ENCODE measurements at places on chromosomes 6 and 20.

GRCh38 chr6:19554356-19555225 lies 282.6 kb upstream of the ID4 start:
- DNase-seq: no peak

DNA sequence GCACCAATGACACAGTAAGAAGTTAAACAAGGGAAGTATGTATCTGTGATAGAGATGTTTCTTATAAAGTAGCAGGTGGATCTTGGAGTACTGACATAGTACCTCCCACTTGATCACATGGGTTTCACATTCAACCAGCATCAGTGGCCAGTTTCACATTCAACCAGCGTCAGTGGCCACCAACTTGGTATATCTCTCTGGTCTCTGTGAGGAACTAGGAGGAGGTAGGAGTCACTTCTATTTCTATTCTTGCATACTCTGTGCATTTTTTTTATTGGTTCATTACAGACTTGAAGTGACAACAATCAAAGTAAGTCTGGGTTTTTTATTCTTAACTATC lies 200.3 kb upstream of the SIM1 start:
- no peak for DNase-seq

DNA sequence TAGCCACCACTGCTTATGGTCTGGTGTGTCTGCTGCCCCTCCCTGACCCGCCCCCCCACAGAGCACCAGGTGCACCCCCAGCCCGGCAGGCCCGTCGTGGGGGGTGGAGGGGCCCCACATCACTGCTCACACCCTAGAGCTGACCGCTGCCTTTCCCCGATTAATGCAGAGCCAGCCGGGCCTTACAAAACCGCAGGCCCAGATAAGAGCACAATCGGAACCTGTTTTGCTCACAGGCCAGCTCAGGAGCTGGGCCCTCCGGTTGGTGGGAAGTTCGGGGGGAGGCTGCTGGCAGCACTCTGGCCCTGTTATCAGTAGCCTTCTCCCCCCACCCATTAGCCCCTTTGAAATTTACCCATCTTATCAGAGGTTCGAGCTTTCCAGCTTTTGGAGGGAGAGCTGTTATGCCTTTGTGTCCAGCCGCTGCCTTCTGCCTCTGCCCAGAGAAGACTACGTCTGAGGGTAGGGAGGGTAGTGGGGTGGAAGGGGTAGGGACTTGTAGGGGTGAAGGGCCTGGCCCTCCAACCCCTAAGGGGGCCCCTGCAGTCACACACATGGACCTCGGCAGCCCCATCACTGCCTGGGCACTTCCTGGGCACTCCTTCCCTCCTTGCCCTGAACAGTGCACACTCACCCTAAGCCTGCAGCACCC lies 6.9 kb upstream of the SPDEF start:
- DNase-seq: no peak

- DNase-seq: no peak
These were observed 74.0 kb downstream of the ANKRD6 start for GRCh38 chr6:89506716-89507617.

DNA sequence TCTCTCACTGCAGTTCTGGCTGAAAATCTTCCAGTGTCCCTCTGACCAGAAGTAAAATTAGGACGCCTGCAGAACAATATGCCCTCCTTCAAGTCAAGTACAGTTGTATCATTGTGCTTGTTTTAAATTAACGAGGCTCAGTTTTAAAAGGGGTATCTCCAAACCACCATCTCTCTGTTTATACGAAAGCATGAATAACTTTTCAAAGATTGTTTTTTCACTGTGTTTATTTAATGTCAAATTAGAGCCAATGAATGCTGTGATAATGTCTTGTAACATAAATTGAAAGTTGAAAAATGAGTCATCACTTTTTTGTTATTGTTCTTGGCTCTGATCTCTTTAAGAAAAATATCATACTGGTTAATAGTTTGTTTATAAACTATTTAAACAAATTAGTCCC lies 230.7 kb upstream of the THEMIS start:
- DNase-seq: no peak
